ENCODE measurements at places on chromosomes 12 and 14.

- no peak for DNase-seq
These were observed 41.3 kb downstream of the ELK3 start for GRCh38 chr12:96235484-96235826.

DNA sequence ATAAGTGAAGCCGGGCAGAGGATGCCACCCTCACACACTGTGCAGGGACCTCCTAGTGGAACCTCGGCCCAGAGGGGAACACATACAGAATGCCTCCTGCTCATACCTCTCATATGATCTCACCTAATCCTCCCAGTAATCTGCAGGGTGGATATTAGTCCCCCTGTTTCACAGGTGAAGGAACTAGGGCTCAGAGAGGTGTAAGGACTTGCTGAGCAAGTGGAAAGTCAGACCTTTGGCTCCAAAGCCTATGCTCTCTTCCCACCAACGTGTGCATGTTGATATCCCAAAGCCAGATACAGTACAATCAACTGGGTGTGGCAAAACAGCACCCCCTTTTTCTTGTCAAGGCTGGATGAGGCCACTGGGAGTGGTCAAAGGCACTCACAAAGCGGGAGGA is 4.2 kb downstream of the MYH6 start:
- no peak for DNase-seq

GRCh38 chr12:25935355-25936144 is 22.9 kb upstream of the RASSF8 start:
- no peak for DNase-seq

DNA sequence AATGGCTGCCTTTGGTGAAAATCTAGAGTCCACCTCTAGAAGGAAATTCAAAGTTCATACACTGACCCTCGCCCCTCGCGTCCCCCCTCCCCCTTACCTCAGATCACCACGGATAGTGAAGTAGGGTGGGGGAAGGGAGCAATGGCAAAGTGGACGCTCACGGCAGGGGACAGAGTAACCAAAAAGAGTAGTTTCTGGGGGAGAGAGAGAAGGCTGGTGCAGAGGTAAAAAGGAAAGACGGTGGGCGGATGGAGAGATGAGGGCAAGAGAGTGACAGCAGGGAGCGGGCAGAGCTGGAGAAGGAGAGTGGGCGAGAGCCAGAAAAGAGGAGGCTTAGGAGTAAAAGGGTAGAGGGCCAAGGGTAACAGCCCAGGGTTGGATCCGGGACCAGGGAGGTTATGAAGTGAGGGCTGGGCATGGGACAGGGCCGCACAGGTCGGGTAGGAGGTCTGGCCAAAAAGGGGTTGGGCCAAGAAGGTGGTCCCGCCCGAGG is 423 bp downstream of the ALDH6A1 start:
- DNase-seq, result no peak

- no peak for DNase-seq
These were observed 222.9 kb upstream of the DDHD1 start for GRCh38 chr14:53376064-53376463.

GRCh38 chr12:131147894-131148293 is 194.2 kb downstream of the ADGRD1 start:
- DNase-seq, result no peak

DNA sequence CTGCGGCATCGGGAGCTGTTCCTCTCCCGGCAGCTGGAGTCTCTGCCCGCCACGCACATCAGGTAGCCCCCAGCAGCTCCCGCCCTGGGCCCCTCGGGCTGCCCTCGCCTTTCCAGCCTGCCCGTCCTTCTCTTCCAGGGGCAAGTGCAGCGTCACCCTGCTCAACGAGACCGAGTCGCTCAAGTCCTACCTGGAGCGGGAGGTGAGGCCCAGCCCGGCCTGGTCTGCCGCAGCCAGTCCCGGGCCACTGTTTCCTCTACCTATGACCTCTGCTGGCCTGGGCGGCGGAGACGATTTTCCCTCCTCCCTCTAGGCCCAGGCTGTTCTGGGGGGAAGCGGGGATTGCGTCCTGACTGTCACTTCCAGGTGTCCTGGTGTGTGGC is 24.5 kb upstream of the CRIP2 start:
- DNase-seq, result no peak

- DNase-seq, result no peak
These were observed 8.3 kb downstream of the TNFRSF1A start for GRCh38 chr12:6333566-6333965.

DNA sequence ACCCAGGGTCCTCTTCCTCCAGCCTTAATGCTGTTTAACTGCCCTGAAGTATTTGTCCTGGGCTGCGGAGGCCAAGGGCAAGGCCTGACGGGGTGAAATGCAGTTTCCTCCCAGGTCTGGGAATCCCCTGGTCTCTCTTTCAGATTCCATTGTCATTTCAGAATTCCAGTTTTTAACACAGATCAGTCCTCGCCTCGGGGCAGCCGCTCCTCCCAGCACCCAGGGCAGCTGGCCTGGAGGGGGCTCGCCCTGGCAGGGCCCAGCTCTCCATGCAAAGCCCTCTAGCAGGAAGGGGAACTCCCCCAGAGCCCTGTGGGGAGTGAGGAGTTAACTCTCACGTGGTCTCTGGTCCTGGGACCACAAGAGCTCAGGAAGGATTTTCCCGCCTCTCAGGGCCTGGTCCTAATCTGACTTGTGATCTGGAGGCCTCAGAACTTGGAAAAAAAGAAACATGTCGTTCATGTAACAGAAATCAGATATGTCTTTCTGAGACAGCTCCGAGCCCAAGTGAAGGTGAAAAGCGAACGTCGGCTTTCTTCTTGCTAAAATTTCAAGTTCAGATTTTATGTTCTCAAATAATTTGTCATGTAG is 265.6 kb upstream of the SFSWAP start:
- no peak for DNase-seq

DNA sequence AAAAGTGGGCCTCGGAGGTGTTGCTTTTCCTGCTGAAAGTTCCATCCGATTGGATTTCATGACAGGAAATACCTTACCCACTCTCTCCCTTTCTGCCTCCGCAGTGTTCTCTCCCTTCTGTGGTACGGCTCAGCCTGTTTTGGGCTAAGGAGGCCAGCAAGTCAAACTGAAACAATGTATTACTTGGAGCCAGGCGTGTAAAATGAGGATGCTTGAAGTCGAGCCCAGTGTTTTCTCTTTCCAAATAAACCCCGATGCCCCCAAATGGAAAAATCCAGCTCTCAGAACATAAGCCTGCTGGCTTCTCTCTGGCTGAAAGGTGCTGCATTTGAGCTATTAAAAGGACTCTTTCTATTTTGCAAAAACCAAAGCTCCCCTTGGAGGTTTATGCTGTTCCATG is 124.7 kb downstream of the ZNF664 start:
- no peak for DNase-seq

GRCh38 chr14:76829013-76829365 is 2.8 kb downstream of the LRRC74A start:
- no peak for DNase-seq

DNA sequence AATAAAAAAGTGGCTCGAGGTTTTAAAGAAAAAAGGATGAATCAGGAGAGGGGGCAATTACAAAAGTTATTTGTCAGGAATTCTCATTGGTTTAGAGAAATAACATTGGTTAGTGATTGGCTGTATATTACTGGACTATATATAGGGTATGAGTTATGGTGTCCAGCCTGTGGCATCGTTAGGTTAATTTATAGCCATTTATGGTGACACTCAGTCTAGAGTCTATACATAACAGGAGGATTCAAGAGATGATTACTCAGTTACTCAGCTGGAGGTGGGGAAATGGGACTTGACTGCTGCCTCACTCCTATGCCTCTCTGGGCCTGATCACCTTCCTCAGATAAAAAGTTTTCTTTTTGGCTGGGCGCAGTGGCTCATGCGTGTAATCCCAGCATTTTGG is 25.6 kb upstream of the NFYB start:
- DNase-seq, result no peak

DNA sequence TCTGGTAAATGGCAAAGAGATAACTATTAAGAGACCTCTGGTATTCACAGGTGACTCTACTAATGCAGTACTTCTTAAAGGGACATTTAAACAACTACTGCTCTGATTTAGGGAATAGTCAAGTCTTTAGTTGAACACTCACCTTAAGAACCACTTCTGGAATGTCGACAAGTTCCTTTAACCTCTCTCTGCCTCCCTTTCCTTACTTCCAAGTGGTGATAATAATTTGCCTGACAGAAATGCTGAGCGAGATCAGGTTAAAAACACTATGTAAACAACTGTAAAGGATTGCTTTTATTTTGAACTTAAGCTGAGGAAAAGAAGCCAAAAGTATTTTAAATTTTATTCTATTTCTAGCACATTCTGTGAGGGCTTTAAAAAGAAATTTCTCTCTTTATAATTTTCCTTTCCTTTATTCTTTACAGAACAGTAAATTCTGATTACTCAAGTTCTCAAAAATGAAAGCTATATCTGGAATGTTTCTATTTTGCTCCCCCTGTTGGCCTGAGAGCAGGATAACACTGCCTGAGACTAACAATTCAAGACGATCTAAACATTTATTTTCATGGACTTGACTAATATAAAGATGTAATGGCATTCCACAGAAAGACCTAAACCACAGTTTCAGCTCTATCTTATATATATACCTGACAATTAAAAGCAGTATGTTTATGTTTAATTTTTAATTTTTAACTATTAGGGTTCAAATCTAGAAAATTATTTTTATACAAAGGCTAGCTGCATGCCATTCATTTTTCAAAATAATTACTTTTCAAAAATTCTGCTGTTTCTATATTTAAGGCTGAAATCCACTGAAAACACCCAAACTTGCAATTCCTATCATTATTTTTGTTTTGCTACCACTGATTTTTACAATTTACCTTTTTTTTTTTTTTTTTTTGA is 29.2 kb downstream of the ZCCHC8 start:
- DNase-seq, result no peak

- no peak for DNase-seq
These were observed 129.7 kb upstream of the CCND2 start for GRCh38 chr12:4143896-4144295.

GRCh38 chr12:49910331-49911212 is 6.9 kb upstream of the FAIM2 start:
- DNase-seq, result no peak

- DNase-seq, result no peak
These were observed 39.1 kb upstream of the STAB2 start for GRCh38 chr12:103547929-103548328.

GRCh38 chr12:13973996-13974395 is 7.4 kb downstream of the GRIN2B start:
- no peak for DNase-seq

- DNase-seq, result no peak
These were observed 201.3 kb upstream of the FOXN3 start for GRCh38 chr14:89618330-89618708.

- no peak for DNase-seq
These were observed 92.7 kb downstream of the PHETA1 start for GRCh38 chr12:111276146-111276545.

DNA sequence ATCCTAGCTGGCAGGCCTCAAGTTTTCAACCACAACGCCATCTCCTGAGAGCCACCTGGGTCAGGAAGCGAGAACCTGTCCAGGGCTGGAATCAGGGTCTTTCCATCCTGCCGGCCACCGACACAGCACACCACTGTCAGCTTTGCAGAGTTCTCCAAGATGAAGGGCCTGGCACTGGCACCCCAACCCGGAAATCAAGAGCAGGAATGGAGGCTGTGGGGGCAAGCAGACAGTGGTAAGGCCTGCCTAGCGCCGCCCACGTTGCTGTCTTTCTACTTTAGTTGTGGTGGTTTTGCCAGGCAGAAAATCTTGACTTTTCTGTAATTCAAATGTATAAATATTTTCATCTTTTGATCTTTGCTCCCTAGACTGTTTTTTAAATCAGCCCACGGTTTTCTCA is 90.7 kb downstream of the ITPK1 start:
- no peak for DNase-seq

DNA sequence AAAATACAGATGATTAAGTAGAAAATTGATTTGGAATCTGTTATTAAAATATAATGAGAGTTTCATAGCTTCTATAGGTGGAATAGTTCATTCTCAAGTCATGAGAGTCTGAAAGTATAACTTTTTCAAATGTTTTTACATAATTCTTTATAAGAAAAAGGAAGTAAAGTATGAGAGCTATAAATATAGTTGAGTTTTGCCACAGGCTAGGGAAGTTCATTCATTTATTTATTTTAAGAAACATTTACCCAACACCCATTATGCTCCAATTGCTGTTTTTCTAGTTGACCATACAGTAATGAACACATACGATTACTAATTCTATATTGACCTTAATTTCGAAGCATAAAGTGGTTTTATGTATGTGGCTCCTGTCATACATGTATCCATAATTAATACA is 24.8 kb downstream of the LRRIQ1 start:
- no peak for DNase-seq

- no peak for DNase-seq
These were observed 8.8 kb downstream of the DENND5B start for GRCh38 chr12:31582155-31582554.

DNA sequence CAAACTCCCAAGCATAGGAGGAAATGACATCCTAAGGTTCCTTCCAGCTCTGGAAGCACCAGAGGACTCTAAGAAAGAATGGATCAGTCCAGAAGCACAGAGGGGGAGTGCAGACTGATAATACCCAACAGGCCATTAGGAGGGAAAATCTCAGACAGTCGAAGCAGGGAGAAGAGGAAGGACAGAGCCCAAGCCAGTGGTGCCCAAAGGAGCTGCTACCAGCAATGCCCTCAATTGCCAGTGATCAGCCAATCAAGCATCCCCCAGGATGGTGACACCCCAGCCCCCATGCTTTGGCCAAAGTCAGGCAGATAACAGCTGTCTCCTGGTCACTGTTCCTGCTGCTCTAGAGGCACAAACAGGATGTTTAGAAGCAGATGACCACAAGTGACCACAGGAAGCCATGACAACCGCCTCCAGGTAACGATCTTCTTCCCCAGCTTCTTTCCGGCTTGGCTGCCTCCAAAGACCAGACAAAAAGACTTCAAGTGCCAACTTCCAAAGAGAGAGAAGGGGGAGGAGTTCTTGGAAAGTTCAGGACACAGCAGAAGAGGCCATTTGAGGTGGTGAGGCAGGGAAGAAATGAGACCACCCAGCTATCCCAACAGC is 16.2 kb downstream of the PXN start:
- no peak for DNase-seq

DNA sequence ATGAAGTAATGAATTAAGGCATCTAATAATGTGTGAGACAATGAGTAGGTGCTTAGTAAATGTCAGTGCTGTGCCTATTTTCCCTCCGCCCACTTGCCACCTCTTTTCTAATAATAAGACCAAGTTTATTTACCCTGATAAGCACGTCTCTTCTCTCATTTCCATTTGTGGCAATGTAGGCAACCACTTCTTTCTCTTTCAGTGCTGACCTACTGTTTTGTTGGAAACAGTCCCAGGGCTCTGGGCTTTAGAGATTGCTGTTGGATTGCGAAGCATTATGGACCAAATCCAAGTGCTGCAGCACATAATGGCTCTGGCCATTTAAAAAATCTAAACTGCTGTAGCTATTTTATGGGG is 141.3 kb upstream of the PLEKHG7 start:
- no peak for DNase-seq

DNA sequence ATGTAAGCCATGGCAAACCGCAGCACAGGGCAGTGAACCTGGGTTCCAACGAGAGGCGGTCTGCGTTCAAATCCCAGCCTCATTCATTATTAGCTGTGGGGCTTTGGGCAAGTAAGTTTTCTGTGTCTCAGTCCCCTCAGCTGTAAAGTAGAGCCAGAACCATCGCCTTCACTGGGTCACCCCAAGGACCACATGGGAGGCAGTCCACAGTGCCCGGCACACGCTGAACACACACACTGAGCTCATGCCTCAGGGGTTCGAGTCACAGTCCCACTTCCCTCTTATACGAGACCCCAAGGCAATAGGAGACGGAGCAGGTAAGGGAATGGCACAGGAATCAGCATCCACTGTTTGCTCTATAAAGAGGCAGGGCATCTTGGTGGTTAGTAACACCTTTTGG is 19.1 kb downstream of the LRTM2 start:
- no peak for DNase-seq

- no peak for DNase-seq
These were observed 65.9 kb downstream of the DCAF5 start for GRCh38 chr14:69087061-69087461.

- DNase-seq, result no peak
These were observed 40.6 kb downstream of the GXYLT1 start for GRCh38 chr12:42104087-42104486.

Measured in stimulated activated CD4-positive, alpha-beta T cell treated with anti-CD3 and anti-CD28 coated beads, Interleukin-1b, Interleukin-23, amount 100 ng/mL, for 1 hour (primary cell).